ENCODE measurements at places on chromosomes 7 and 10.
A peak's percentile ranks its signal among the peaks of the same experiment; 100 is the strongest.

DNA sequence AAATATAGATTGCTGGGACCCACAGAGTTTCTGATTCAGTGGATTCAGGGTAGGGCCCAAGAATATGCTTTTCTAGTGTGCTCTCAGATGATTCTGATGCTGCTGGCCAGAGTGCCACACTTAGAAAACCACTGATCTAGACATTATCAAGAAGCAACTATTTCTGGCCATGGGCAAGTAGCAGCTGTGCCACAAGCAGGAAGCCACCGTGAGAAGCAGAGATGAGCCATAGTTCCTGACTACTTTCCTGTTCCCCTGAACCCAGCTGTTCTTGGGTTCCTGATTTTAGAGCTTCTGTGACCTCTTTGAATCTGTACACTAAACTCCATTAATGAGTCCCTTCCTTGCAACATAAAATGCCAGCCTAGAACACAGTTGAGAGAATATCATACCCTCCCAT, 38.1 kb upstream of the PIK3AP1 start:
- no peak for DNase-seq

DNA sequence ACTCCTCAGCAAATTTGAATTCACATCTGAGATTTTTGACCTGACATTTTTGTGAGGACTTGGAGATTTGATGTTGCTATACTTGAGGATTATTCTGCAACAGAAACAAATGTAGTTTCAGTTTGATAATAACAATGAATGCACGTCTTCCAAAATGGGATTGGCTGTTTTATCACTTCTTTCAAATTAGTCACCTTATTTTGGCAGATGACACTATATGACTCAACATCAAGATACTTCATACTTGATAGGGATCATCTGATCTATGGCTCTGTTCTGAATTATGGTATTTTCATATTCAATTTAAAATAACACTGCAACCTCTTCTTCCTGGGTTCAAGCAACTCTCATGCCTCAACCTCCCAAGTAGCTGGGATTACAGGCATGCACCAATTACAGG, 24.2 kb downstream of the ARL5B start:
- DNase-seq, result no peak

GRCh38 chr7:24025094-24025493, 258.9 kb upstream of the NPY start:
- no peak for DNase-seq

- no peak for DNase-seq
Measured at GRCh38 chr10:107986571-107986970, 822.1 kb upstream of the SORCS1 start.

DNA sequence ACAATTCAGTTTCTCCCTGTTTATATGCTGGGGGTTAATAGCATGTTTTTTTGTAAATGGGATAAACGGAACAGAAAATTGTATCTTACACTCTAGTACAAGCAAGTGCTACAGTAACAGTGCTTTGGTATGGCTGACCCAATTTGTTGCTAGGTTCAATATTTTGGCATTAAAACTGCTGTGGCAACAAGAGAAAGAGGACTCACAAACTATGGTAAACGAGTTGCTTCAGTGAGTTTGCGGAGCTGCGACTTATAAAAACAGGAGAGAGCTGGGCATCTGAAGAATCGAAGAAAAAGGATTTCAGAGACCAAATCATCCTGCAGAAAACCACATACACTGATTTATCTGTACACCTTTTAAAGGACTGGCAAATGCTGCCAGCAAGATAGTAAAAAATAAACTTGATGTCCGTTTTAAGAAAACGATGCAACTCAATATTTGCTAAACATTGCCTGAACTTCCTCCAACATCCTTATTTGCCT, 2.2 kb downstream of the GLUD1 start:
- DNase-seq, result no peak

GRCh38 chr7:105016068-105016708, 2.2 kb downstream of the KMT2E start:
- no peak for DNase-seq

- no peak for DNase-seq
Measured at GRCh38 chr10:123578721-123579120, 87.4 kb upstream of the GPR26 start.

- no peak for DNase-seq
Measured at GRCh38 chr10:58179238-58179637, 88.5 kb downstream of the IPMK start.

- DNase-seq, result peak; percentile 7
Measured at GRCh38 chr10:49135575-49136313, 1.9 kb upstream of the FAM170B start.

DNA sequence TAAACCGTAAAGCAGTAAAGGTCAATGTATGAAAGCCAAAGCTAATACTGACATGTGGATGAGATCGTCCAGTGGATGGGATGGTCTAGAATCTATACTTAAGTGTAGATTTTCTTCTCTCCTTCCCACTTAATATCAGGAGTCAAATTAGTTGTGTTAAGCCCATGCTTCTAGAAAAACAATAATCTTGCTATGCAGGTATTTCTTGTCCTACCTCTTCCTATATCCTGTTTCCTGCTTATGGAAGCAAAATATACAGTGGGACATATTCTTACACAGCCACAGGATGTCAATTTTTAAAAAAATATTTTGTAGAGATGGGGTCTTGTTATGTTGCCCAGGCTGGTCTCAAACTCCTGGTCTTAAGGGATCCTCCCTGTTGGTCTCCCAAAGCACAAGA, 27.5 kb downstream of the CPEB3 start:
- no peak for DNase-seq

GRCh38 chr10:97129666-97130065, 56.1 kb downstream of the SLIT1 start:
- DNase-seq, result no peak

GRCh38 chr10:101843032-101844021, at the start of gene KCNIP2:
Gene KCNIP2, minus strand, starts transcription at chr10:101843800. Its CDS starts 232 bp downstream, at chr10:101843568.
- DNase-seq, result peak; percentile 83

DNA sequence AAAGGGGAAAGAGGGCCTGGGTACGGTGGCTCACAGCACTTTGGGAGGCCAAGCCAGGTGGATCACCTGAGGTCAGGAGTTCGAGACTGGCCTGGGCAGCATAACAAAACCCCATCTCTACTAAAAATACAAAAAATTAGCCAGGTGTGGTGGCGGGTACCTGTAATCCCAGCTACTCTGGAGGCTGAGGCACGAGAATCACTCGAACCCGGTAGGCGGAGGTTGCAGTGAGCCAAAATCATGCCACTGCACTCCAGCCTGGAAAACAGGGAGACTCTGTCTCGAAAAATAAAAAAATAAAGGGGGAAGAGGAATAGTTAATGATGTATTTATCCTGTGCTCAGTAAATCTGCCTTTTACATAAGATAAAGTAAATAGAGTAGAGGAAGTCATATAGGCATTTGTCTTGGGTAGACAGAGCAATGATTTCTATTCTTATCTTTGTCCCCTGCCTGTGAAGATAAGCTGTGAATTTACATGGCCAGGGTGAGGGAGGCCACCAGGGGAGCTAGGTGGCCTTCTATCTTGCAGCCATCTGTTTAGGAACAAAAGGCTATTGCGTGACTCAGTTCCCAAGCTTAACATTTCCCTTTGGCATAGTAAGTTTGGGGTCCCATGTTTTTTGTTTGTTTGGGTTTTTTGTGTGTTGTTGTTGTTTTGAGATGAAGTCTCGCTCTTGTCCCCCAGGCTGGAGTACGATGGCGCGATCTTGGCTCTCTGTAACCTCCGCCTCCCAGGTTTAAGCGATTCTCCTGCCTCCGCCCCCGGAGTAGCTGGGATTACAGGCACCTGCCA, 73.2 kb upstream of the GTF2I start:
- no peak for DNase-seq

DNA sequence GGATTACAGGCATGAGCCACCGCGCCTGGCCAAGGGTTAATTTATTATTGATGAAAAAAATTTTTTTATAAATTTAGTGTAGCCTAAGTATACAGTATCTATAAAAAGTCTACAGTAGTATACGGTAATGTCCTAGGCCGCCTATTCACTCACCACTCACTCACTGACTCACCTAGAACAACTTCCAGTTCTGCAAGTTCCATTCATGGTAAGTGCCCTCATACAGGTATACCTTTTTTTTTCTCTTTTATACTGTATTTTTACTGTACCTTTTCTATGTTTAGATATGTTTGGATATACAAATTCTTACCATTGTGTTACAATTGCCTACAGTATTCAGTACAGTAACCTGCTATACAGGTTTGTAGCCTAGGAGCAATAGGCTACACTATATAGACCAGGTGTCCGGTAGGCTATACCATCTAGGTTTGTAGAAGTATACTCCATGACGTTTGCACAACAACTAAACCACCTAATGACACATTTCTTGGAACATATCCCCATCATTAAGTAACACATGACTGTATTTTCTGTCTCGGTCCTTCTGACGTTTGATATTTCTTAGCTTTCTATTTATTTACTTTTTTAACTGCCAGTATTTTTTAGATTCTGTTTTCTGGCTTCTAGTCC, 23.4 kb downstream of the IRF5 start:
- DNase-seq, result no peak

DNA sequence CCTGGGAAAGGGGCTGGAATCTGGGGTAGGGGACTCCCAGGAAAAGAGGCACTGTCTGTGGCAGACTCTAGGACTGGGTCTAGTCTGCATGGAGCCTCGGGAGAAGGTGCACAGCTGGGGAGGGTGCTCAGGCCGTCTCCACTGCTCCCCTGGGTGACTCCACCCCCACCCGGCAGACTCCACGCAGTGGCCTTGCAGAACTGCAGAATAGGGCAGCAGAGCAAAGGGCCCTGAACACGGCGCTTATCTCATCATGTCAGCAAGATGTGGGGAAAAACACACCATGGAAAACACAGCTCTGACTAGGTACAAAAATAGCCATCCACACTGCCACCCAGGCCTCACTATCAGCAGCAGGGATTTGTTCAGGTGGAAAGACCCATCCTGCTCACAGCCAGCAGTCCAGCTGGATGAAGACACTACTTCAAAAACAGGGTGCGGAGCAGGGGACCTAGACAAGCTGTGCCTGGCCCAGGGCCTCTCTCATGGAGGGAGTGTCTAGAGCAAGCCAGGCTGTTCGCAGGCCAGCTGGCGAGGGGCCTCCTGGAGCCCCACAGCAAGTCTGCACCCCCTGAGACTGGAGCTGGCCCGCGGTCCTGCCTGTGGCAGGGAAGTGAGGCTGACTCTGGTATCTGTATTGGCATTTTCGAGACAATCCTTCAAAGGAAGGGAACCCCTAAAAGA, 11.7 kb downstream of the MAT1A start:
- no peak for DNase-seq

GRCh38 chr7:49596701-49597491, 176.5 kb upstream of the VWC2 start:
- DNase-seq, result no peak

DNA sequence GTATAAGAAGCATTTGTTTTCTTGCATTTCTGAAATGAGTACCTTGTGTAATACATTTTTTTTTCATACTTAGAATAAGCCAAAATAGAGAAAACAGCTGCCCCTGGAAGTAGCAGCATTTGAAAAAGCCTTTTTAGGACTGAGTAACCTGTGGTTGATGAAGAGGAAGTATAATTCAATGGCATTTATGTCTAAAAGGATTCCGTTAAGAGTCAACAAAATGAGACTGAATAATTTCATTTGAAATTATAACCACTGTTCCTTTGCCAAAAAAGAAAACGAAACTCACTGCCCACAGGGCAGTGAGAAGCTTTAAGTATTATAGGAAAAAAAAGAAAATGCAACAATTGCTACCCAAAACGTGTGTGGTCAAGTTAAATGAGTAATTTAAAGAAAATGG, 705.6 kb upstream of the PHF14 start:
- no peak for DNase-seq

DNA sequence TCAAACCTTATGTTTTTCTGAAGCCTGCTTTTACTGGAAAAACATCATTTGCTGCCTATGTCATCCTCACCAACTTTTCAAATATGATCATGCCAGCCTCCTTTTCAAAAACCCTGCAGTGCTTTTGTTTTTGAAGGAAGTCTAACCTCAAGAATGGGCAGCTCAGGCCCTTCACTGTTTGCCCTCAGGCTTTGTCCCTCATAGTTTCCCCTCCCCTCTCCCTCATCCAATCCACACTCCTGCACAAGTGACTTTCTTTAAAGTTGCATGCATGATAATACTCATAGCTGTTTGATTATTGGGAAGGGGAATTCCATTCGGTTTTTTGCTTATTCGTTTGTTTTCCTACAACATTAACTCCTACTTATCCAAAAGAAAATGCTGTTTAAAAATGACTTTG, 219.4 kb downstream of the SEMA3E start:
- DNase-seq, result no peak

- no peak for DNase-seq
Measured at GRCh38 chr10:14611968-14612693, 162.6 kb downstream of the FAM107B start.

DNA sequence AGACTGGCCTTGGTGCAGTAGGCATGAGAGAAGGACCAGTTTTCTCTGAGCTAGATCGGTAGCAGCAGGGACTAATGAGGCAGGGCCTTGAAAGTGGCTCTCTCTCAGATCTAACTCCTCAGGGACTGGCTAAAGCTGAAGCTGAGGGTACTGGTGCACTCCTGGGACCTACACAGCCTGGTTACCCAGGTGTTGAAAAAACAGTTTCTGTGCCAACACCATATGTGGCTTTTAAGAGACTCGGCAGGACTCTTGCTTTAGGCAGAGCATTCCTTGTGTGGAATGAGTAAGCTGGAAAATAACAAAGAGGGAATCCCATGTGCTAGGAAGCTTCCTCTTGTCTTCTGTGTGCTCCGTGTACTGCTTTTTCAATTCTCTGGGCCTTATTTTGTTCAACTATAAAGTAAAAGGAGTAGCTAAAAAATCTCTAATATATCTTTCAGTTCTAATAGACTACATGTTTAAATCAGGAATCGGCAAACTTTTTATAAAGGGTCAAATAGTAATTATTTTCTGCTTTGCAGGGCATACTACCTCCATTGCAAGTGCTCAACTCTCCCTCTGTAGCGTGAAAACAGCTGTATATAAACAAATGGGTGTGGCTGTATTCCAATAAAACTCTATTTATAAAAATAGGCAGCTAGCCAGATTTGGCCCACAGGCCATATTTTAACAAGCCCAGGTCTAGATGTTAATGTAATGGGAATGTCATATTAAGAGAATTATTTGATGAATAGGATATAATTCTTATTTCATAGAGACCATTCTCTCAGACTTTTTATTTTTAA, 186.1 kb upstream of the KAT6B start:
- DNase-seq, result peak; percentile 47

GRCh38 chr7:42014625-42015618, 222.1 kb downstream of the GLI3 start:
- DNase-seq, result peak; percentile 61

GRCh38 chr10:132354356-132355094, 22.5 kb downstream of the LRRC27 start:
- no peak for DNase-seq

DNA sequence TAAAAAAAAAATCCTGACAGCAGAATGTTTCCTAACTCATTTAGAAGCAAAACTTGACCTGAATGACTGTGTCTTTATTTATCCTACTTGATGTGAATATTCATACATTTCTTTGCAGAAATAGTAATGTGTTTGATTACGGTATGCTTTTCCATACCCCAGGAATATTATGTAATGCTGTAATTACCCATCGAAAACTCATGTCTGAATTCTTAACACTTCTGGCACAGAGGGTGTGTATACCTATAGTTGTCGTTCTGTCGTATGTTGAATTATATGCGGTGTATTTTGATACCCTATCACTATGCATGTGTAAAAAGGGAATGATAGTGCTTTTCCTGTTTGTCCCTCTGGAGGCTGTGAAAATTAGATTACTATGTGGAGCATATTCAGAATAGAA, 26.6 kb downstream of the SDK1 start:
- no peak for DNase-seq
